ENCODE measurements at places on chromosomes 2 and 18.

GRCh38 chr2:104487366-104487765 is 366.5 kb upstream of the POU3F3 start:
- DNase-seq: no peak

DNA sequence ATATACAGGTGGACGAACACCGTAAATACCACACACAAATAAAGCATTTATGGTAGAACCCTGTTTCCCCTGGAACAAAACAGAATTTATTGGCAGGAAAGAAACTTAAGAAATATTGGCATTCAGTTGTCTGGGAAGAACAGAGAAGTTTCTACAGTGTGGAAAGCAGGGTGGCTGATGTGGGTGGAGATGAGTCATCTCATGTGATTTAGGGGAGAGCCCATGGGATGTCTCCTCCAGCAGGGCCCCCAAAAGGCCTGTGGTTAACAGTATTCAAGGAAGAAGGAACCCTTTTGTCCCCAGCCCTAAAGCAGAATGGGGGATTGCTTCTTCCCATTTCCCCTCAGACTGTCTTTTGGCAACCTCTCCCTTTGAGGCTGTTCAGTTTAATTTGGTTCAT is 24.2 kb downstream of the SIX3 start:
- no peak for DNase-seq

DNA sequence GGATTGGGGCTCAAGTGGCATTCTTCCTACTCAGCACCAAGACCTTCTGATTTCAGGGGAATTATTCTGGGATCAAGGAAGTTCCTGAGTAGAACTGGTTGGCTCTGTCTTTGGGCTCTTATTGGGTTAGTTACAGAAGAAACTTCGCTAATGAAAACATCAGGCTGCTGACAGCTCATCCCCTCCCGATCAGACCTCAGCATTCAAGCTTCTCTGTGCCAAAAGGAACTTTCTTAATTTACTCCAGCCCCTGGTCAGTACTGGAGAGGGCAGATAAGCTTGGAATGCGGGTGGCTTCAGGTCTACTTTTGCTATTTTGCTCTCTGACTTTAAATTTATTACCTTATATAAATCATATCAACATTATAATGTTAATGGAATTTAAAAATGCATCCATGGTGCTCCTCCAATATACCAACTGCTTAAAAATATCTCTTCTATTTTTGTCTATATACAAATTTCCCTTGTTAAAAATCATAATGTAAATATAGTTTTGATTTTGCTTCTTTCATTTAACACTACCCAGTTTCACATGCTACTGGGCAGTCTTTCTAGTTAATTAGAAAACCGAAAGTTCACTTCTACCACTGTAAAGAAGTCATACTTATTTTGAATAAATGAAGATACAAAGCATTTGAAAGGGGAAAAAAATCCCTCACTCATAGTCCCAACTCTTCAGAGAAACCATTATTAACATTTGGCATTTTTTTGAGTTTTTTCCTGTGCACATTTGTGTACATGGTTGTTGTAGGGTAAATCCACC is 34.4 kb downstream of the PCARE start:
- no peak for DNase-seq

- DNase-seq: no peak
Measured at GRCh38 chr2:55901941-55902340, 21.6 kb downstream of the EFEMP1 start.

DNA sequence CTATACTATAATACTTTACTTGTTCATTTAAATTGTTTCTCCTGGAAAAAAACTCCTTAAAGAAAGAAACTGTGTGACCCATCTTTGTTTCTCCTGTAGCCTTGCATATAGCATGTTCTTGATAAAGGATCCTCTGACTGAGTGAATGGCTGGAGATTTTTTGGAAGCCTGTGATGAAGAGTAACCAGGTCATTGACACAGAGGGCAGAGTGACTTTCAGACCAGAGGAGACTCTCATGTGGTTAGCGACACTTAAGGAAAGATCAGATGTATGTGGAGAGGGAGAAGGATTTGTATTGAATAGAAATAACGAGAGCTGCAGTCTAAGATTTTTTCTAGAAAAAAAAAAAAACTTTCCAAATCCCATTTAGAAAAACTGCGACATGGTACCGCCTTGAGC is 85.5 kb downstream of the TRIM43 start:
- DNase-seq: no peak

- no peak for DNase-seq
Measured at GRCh38 chr2:103789381-103790095, 1027.7 kb downstream of the TMEM182 start.

- no peak for DNase-seq
Measured at GRCh38 chr2:37874470-37874869, 50.6 kb upstream of the RMDN2 start.

DNA sequence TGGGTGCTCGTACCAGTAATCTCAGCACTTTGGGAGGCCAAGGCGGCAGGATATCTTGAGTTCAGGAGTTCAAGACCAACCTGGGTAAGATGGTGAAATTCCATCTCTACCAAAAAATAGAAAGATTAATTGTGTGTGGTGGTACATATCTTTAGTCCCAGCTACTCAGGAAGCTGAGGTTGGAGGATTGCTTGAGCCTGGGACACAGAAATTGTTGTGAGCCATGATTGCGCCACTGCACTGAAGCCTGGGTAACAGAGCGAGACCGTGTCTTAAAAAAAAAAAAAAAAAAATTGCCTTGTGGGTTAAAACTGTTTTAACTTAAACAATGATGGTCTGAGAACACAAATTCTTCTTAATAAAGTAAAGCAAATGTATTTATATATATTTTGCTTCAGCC is 49.6 kb downstream of the ATP9B start:
- no peak for DNase-seq

DNA sequence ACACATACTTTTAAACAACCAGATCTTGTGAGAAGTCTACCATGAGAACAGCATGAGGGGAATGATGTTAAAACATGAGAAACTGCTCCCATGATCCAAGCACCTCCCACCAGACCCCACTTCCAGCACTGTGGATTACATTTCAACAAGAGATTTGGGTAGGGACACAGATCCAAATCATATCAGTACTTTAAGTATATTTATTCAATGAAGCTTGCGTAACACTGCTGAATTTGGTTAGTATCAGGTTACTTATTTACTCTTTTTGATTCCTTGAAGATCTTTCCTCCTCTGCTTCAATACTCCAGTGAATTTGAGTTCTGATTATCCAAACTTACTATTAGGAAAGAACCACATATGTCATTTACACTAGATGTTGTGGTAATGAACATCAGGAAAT is 418.6 kb downstream of the PIK3C3 start:
- no peak for DNase-seq

DNA sequence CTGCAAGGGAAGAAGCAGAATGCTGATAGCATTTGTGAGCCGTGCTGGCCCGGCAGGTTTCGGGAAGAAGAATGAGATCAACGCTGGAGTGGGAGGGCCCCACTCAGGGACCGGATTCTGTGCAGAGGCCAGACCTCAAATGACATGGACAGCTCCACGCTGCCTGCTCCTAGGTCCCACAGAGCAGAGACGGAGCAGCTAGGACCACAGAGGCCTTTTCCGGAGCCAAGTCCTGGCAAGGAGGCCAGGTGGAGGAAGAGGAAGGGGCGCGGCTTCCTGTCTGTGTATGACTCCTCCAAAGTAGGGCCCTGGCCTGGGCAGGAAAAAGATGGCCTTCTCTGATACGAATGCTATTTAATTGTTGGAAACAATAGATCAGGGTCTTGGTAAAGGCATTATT is 139.9 kb downstream of the LRRC30 start:
- DNase-seq: no peak

DNA sequence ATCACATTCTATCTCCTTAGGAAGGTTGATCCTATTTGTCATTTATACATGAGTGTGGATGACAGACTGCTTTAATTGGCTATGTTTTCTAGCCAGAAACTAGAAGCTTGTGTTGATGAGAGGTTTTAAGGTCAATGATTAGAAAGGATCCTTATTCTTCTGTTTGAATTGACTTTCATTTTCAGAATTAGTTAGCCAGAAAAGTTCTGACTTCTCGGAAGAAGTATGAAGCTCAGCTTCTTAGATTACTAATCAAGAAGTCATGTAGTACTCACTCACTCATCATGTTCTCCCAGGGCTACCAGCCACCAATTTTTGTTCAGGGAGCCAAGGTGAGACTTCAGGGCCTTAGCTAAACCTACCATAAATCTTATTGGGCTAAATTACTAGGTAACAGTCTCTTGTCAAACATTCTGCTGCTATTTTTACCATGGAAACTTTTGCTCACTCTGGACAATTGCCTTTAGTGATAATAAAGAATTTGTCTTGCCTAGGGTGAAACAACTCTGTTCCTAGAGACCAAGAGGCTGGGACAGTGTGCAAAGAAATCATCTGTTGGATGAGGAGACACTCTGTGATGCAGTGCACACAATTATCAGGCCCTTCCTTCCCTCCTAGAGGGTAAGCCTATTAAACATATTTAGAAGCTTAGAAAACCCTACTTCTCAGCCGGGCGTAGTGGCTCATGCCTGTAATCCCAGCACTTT is 111.6 kb upstream of the DNMT3A start:
- peak; percentile 66 for DNase-seq

- DNase-seq: no peak
Measured at GRCh38 chr2:198991431-198991830, 466.3 kb downstream of the SATB2 start.

DNA sequence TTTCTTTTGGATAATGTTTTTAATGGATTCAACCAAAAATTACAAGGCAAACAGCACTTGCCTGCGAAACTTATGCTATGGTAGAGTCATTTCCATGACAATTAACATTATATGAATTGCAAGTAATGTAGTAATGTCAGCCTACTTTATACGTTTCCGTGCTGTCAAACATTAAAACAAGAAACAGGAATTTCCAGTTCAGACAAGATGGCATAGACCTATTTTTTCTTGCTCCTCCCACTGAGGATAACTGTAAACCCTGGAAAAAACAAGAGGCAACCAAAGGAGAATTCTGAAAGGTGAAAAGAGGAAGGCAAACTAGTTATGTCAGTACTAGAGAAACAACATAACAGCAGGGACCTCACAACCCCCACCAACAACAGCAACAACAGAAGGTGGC is 170.7 kb downstream of the DIS3L2 start:
- DNase-seq: no peak

GRCh38 chr2:60366135-60366712 is 187.2 kb downstream of the BCL11A start:
- DNase-seq: no peak

GRCh38 chr2:235330775-235331451 is 162.9 kb upstream of the AGAP1 start:
- DNase-seq: no peak

- DNase-seq: peak; percentile 52
Measured at GRCh38 chr2:172288603-172289002, 138.8 kb upstream of the ITGA6 start.

- no peak for DNase-seq
Measured at GRCh38 chr2:173972636-173973035, 7.5 kb upstream of the SP3 start.

DNA sequence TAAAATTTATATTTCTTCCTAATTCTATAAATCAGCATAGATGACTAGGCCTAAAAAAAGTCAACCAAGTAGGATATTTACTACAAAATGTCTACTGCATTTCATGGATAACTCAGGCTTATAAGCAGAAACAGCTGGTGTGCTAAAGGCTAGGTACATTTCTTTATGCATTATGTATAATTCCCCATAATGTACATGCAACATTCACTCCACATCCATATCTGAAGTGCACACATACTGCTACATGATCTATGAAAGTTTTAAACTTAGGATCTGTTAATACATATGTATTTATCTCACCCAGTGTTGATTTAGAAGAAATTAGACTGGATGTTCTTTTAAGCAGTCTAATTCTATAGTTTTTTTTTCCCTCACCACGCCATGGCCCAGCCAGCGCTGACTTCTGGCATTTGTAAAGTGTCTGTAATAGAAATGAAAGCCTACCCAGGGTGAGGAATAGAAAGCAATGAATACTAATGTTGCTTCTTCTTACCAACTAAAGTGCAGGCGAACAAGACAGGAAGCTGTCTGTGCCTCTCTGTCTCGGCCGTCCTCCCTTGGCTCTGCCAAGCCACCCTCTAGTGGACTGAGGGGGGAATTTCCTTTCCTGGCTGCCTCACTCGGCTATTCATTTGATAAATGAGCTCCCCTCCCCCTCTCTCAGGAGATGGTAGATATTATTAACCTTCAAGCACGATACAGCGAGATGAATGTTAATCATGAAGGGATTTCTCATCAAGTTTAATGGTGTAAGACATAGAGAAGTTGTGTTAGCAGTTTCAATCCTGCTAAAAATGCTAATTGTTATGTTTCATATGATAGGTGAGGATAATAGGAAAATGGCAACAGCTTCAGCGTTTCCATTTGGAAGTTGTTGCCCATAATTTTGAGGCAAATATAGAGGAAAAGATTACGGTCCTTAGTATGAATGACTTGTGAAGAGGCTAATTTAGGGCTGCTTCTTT is 384.5 kb downstream of the MTX2 start:
- peak; percentile 44 for DNase-seq

DNA sequence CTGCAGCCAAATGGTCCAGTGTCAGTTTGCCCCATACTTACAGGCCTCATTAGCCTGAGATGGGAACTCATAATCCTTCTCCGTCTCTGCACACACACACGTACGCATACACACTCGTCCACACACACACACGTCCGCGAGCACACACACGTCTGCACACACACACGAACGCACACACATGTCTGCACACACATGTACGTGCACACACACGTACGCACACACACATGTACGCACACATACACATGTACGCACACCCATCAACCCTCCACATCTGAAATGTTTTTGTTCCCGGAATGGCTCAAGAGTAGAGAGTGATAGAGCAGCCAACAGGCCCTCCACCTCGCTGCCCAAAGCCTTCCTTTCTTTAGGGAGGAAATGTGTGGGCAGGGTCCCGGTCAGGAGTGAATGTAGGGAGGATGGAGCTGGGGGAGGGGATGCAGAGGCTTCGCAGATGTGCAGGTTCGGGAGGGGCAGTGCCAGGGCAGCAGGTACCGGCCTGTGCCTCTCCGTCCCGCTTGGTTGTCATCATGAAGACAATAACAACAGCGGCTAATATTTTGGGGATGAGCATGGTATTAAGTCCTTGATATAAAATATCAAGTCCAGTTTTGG is 52.7 kb downstream of the PTGR3 start:
- no peak for DNase-seq

- DNase-seq: no peak
Measured at GRCh38 chr2:236047886-236048540, 120.2 kb downstream of the GBX2 start.

DNA sequence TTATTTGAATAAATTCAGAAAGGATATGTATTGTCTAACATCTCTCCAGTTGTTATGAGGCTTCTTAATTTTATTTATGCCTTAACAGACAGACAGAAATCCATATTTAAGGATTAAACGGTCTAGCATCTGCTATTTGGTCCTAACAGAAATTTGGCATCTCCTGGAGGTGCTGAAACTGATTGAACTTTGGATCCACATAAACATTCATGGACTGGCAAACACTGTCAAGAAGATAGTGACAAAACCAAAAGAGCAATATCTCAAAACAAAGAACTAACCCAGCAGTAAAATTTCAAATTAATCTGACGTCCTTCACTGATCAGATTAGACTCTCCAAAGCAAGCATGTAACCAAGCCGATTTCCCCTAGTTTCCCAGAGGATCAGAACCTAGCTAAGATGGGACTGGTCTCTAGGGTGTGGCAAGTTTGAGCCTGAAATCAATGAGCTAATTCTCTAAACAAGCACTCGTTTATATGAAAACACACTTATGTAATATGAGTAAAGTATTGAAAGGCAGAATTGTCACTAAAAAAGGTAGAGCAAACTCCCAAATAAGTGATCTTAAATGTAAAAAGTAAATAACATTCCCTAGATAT is 139.5 kb downstream of the NOL4 start:
- DNase-seq: no peak

Measured in activated T-cell treated with anti-CD3 and anti-CD28 coated beads, Interleukin-2, amount 50 U/mL, for 72 hours (primary cell).